ENCODE measurements at places on chromosomes 3 and 15.

DNA sequence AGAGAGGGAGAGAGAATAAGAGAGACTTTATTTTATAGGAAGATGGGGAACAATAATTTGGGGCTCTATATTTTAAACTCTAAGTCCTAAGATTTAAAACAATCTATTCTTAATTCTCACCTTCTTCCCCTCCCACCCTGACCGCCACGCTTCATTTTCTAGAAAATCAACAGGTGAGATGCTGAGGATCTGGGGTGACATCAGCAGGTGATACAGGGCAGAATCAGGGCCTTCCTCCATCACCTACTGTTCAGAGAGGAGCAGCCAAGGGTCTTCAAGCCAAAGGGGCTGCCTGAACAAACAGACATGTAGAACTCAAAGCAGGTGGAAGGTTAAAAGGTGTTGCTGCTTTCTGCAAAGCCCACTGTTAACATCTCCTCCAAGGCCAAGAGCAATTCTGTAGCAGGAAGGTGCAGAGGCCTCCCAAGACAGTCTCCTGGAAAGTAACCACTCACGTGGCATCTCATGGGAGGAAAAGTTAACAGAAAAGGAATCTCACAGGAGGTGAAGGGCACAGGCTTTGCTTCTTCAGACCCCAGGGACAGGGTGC lies 183.6 kb upstream of the TLE3 start:
- DNase-seq = no peak

DNA sequence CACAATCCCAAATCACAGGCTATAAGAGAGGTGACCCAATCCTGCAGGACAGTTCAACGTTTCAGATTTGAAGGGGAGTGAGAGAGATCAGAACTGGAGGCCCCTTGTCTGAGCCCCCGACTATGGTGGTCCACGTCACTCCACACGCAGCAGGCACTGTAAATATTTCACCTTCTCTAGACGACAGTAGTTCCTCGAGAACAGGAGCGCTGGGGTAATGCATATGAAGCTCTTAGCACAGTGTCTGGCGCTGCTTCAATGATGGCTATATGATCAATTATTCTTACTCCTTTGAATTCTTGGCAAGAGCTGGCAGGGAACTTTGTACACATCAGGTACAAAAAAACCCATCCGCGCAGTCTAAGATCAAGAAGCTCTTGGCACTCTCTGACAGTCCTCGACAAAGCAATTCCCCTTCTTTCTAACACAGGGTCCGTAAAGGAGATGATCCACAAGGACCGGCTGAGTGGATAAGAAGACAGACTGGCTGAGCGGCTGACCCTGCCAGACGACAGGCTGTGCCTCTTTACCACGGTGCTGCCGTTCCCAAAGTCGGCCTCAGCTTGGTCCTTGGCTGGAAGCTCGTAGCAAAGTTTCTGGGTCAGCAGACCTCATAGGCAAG lies 522 bp upstream of the NRROS start:
- DNase-seq = peak; percentile 7

DNA sequence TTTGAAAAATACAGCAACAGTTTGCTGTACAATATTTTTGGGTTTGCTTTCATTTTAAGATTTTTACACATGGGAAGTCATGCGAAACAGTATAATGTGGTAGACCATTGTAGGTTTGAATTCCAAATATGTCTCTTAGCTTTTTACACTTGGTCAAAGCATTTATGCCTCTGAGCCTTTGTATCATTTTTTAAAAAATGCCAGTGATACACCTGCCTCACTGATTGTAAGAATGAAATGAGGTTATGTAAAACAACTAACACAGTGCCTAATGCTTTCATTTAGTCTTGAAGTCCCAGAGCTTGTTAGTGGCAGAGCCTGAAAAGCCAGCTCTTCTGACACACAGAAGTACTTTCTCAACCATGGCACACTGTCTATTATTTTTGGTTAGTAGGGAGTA lies 202.0 kb downstream of the UBE2E2 start:
- no peak for DNase-seq

- no peak for DNase-seq
Observed at GRCh38 chr15:59543721-59544547, 67.6 kb upstream of the GCNT3 start.

DNA sequence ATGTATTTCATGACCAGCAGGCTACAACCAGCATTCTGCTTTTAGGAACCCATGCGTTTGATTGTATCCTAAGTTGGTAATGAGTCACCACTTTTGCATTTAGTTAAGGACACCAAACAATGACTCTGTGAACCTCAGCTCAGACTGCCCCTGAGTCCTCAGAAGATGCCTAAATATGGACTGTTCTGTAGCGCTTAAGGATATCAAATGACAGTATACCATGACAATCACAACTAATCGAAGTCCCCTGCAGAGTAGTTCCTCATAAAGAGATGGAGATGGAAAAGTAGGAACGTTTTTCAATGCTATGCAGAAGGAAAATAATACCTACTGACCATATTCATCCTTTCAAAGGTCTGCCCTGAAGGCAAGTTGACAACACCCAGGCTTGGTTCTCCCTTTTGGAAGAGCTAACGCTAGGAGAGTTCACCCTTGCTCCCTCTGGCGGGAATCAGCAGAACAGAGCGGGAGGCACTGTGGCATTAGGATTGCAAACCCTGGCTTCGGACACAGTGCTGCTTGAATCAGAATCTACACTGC lies 508.6 kb downstream of the FHIT start:
- DNase-seq = peak; percentile 17

DNA sequence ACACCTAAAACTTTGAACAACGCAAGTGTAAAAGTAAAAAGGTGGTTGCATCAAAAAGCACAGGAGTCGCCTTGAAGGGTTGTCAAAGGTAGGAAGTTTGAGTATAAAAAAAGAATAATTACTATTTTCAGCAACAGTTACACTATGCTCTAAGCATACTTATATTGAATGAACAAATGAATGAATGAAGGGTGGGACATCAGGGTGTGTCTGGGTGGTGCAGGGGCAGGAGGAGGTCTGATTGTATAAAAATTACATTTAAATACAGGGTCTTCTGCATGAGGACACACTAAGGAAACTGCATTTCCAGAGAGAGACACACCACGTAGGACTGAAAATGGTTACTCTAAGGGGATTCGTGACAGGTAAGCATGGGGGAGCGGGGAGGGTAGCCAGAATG lies at the start of gene ARGFX:
Gene ARGFX, plus strand, starts transcription at position 301 of the 400 bp plus-strand sequence. CDS start 2,765 bp downstream, outside the sequence.
- no peak for DNase-seq

DNA sequence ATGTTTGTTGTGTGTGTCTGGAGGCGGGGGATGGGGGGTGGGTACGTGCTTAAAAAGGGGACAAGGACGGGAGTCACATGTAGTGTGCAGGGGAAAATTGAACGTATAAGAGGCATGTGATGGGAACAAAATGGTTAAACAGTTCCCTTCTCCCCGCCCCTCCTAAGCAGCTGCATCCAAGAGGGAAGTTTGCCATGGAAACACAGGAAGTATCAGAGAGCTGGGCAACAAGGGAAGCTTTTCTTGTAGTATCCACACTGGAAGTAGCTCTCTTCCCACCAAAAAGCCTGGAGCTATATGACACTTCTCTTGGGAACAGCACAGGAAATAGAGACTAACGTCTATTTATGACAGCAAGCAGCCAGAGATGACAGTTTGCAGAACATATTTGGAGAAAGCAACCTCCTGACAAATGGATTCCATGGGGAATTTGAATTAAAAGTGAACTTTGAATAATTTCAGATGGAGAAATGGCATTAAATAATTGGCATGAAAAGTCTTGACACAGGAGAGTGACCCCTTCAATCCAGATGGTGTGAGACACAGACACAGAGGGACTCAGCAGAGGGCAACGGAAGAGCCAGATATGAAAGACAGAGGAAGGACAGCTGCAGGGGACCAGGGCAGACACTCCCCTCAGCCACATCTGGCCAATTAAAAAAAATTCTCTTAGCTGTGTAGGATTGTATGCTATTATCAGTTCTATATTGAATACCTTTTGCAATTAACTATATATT lies 294.2 kb upstream of the TBL1XR1 start:
- peak; percentile 49 for DNase-seq

- peak; percentile 52 for DNase-seq
Observed at GRCh38 chr15:63238796-63239195, 38.6 kb upstream of the APH1B start.

GRCh38 chr3:42711491-42712343 lies 9.1 kb upstream of the HHATL start:
- DNase-seq = no peak

DNA sequence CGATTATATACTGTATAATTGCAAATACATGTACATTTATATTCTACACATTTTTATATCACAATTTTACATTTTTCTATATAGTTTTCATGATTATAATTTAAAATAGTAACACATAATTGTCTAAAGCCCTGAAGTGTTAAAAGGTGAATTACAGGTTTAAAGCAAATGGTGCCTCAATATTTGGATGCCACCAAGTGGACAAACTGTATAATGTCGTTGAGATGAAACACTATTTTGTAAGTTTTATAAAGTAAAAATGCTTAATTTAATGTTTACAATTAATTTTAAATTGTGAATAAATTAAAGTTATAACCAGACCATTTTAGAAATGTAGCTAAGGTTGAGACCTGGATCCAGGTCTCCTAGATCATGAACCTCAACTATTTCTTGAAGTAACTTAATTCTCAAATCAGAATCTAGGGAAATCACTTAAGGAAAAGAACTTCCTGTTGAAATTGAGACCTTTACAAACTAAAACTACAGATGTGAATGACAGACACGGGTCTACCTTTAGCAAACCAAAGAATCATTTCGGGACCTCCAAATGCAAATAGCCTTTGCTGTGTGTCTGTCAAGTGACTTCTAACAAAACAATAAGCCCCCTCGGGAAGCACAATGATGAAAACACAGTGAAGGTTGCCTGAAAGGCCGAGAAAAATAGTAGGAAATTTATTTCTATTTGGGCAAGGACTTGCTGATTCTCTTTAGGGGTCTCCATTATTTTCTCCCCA lies 37.8 kb downstream of the EHHADH start:
- DNase-seq = peak; percentile 48

All from fibroblast of pulmonary artery (primary cell).